Uterus (tissue), 4 donors: ENCODE measurements at places on chromosomes 2 and 18. TPM values are rescaled to one million over a fixed set of nuclear protein-coding genes. Genes with fewer than 3 reads are reported as not detected.

The YWHAQ gene
- total RNA-seq = 155 TPM

- DNase-seq = peak; percentile 89
Measured at GRCh38 chr2:226800941-226801784, 1.5 kb upstream of the IRS1 start.

The ANKAR gene
- 34.4 TPM for total RNA-seq

The SERPINB13 gene
- not detected for total RNA-seq

GRCh38 chr2:19350678-19351401 lies 7.6 kb downstream of the OSR1 start:
- DNase-seq = no peak

The TMEM169 gene
- 1.0 TPM for total RNA-seq

The DTNA gene
- 229 TPM for total RNA-seq

DNA sequence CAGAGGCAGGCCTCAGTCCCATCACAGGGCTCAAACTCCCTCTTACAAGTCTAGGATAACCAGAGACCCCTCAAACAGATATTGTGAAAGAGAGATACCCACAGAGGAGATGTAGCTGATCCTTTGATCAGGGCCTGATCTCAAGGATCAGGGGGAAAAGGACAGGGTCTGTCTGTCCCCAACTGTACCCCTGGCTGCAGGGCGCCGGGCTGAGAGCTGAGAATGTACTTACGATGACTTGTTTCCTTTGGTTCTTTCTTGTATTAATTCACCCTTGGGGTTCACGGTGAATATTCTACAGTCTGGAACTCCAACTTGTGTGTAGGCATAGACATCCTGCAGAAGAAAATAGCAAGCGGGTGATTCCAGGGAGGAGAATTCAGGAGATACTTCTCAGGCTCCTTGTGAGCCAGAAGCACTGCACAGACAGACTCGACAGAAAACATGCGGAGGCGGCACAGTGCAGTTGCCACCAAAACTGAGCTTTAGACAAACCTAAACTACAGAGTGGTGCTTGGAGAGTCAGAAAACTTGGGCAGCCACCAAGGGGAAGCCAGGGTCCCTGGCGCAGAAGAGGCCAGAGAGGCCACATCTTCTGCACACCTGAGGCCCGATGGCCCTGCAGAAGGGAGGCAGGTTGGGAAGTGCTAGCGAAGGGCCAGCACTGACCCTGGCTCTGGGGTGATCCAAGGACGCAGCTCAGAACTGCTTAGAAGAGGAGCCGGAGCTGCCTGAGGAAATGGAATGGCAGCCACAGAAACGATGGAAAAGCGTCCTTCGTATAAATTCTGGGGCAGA lies 73.9 kb downstream of the EMILIN2 start:
- peak; percentile 10 for DNase-seq

- DNase-seq = no peak
Measured at GRCh38 chr2:159677654-159678053, 34.7 kb upstream of the MARCHF7 start.

GRCh38 chr18:61093965-61094364 lies 239.3 kb upstream of the CDH20 start:
- DNase-seq = no peak

The ITPRIPL1 gene
- 7.3 TPM for total RNA-seq

The EFHD1 gene
- total RNA-seq = 102 TPM

The SLC4A3 gene
- total RNA-seq = 2.3 TPM

The LRATD1 gene
- total RNA-seq = 5.1 TPM

The CTAGE1 gene
- not detected for total RNA-seq

DNA sequence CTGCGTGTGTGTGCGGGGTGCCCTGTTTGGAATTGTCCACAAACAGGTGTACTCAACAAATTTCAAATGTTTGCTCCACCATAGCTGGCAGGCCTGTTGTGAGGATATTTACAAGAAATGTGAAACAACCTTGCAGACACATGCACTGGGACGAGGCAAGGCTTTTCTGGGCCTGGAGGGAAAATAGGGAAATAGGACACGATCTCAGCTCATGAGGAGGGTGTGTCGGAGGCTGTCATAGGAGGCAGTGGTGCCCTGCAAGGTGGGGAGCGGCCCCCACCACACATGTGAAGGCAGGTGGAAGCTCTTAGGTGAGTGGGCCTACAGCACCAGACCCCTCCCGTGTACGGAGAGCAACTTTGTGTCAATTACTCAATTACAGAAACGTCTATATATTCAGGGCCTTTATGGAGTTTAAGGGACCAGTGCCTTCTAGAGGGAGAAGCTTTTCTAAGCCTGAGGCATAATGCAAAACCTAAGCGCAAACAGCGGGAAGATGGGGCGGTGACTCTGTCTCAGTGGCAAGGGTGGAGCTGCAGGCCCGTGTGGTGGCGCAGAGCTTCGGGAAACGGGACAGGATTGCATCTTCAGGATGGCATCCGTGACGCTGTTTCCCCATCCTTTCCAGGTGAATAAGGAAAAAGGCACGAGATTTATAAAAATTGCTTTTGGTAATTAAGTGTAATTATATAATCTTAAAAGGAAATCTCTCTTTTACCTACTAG lies 48.0 kb downstream of the RNF144A start:
- DNase-seq = no peak

GRCh38 chr18:50848061-50848551 lies 28.3 kb upstream of the MRO start:
- no peak for DNase-seq

The PPM1G gene
- 51.8 TPM for total RNA-seq

The TWIST2 gene
- total RNA-seq = 30.2 TPM

- DNase-seq = no peak
Measured at GRCh38 chr2:91748902-91749301, 3057.4 kb downstream of the RPIA start.

The CD226 gene
- total RNA-seq = 0.59 TPM

- DNase-seq = no peak
Measured at GRCh38 chr18:49833814-49834213, 20.5 kb upstream of the ACAA2 start.

DNA sequence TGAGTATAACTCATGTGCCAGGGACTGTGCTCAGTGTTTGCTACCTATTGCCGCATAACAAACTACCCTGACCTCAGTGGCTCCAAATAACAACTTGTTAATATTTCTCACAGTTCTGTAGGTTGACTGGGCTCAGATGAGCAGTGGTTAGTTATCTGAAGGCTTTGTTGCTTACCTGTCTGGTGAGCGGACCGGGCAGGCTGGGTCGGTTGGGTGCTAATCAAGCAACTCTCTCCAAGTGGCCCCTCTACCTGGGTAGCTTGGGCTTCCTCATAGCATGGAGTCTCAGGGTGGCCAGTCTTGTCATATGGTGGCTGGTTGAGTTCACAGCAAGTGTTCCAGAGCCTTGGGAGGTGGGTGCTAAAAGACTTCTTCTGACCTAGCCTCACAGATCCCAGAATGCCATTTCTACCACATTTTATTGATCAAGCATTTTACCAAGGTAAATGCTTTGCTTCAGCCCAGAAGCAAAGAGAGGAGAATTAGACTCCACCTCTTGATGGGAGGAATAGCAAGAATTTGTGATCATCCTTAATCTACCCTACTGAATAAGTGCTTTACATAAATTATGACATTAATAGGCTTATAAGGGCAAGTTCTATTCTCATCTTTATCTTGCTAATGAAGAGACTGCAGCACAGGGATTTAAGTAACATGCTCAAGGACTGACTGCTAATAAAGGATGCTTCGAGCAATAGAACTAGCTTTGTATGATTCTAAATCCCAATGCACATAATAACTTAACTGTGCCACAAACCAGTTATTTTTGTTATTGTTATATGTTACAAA lies 16.9 kb downstream of the RAB31 start:
- DNase-seq = no peak

- no peak for DNase-seq
Measured at GRCh38 chr2:133240491-133241223, 327.6 kb downstream of the NCKAP5 start.

The PAX8 gene
- total RNA-seq = 5.6 TPM

DNA sequence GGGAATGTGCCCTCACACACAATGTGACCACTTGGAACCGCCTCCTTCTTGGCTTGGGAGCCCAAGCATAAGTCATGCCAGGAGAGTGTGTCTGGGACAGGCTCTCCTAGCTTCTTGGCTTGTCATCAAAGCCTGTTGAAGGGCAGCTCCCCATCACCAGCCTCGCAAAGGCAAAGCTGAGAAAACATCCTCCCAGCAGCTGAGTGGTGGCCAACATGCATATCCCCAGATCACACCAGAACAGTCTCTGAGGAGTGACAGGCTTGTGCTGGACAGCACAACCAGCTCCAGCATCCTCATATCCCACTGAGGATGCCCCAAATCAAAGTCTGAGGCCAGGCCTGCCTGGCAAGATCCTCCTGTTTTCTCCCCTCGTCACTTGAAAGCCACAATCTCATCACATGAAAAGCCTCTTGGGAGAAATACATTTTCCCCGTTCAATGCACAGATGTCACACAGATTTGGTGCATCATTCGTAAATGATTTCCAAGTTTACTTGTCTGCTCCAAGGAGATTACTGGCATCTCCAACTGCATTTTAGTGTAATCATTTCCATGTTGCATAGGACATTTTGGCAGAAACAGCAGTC lies 269.3 kb downstream of the TTC32 start:
- DNase-seq = peak; percentile 32

The STRN gene
- 12.0 TPM for total RNA-seq

The LRP2 gene
- not detected for total RNA-seq

The LYPD1 gene
- 0.55 TPM for total RNA-seq

The SELENOI gene
- total RNA-seq = 21.6 TPM

The DPYSL5 gene
- total RNA-seq = not detected

- no peak for DNase-seq
Measured at GRCh38 chr2:201777043-201777442, 3.7 kb downstream of the ALS2 start.

The FEV gene
- total RNA-seq = not detected

The MARCHF4 gene
- not detected for total RNA-seq

GRCh38 chr2:232203936-232204335 lies 174.6 kb upstream of the ALPP start:
- no peak for DNase-seq

The ANKRD30BL gene
- 1.2 TPM for total RNA-seq

DNA sequence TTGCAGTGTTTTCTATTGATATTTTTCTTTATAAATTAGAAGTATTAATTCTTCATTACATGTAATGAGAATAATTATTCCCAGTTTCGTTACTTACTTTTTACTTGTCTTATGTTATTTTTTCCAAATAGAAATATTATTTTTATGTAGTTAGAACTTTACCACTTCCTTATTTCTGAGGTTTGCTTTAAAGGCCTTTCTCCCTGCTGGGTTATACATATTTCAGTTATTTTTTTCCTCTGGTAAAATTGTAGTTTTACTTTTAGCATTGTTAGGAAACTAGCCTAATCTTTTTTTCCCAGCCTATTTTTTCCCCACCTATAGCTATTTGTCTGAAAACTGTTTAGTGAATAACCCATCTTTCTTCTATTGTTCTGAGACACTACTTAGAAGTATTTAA lies 17.1 kb downstream of the RNF144A start:
- DNase-seq = no peak

The CFC1 gene
- 0.62 TPM for total RNA-seq

DNA sequence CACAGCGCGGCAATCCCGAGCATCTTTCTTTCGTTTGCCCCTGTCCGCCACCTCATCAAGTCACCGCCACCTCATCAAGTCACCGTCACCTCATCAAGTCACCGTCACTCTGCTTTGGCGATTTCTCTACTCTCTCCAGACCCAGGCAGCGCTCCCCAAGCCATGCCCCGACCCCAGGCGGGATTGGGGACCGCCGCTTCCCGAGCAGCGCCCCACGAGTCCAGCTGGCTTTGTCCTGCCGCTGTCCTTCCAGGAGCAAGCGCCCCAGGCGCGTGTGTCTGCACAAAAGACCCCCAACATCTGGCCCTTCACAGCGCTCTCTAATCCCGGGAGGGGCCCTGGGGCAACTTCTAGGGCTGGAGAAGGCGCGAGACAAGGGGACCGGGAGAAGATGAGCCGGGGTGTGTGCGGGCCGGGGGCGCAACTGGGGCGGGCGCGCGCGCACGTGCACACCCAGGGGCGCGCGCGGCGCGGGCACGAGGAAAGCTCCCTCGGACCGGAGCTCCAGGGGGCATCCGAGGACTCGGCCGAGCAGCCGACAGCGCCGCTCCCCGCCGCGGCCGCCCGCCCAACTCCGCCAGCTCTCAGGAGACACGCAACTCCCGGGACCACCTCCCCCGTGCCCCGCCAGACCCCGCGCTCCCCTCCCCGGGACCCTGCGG lies 633 bp upstream of the RNF152 start:
- peak; percentile 62 for DNase-seq

The IRS1 gene
- 11.5 TPM for total RNA-seq

The TBR1 gene
- not detected for total RNA-seq

DNA sequence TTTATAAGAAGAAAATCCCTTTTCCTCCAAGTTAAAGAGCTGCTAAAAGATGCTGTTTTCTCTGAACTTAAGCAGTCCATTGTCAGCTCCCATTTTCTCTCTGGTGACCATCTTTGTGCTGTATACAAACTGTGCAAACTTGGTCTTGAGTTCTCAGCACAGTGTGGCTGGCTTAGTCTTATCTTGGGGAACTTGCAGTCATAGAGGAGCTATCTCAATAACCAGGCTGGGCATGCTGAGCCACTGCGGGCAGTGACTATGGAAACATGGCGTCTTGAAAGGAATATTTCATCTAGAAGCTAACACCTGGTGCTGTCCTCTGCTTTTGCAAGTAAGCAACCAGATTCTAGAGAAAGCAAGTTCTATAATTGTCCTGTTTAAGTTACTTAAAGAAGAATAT lies 1334.4 kb upstream of the CELF4 start:
- no peak for DNase-seq

DNA sequence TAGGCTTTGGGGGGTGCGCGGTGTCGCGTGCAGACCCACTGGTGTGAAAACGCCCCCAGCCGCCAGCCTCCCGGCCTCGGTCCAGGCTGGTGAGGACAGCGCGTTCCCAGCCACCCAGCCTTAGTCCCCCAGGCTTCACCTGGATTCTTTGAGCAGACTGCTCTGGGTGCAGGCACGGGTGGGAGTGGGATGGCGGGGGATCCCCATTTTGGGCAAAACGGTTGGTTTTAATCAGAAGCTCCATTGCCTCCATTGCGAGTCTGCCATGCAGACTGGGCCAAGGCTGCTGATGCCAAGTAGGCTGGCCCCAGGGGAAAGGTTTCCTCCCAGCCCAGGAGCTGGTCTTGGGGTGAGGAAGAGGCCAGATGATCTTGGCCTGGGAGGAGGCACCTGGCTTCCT lies 445 bp downstream of the MLPH start:
- no peak for DNase-seq

The RAD51AP2 gene
- 0.69 TPM for total RNA-seq

- DNase-seq = no peak
Measured at GRCh38 chr2:216078776-216079175, 2.8 kb downstream of the PECR start.

DNA sequence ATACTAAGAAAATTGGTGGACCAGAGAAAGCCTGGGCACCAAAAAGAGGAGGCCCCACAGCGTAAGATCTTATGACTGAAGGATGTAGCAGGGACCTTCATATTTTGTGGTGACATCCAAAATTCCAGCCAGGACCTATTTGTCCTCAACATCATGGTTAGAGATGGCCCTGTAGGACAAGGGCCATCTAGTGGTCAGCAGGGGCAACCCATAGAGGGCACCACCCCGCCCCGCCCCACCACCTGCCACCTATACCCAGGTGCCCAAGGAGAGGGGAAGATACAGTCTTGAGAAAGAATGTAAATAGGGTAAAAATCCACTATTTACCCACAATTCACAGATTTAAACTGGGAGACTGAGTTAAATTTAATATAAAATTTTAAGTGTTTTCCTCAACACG lies 59.6 kb upstream of the TMEM163 start:
- DNase-seq = no peak
